Activated T-cell treated with anti-CD3 and anti-CD28 coated beads, Interleukin-2, amount 50 U/mL, for 24 hours (primary cell): ENCODE measurements at places on chromosomes 1 and 21.

DNA sequence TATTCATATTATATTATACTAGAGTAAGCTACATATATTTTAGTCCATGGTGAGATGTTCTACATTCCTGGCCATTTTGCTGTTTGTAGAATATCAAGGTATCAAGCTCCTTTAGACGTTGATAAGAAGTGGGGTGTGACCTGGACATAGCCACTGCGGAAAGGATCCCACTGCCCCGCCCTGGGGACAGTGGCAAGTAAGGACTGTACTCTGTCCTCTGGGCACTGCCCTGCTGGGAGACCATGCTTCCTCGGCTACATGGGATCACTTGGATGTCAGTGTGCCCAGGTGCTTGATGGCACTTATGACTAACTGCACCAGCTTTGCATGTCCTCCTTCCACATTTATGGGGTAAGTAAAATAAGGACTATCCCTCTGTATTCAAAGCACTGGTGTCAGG, 46.3 kb upstream of the NTPCR start:
- DNase-seq, result no peak

- DNase-seq, result no peak
These were observed 18.1 kb upstream of the PDZK1IP1 start for GRCh38 chr1:47207803-47208373.

GRCh38 chr1:66438062-66438461, 95.9 kb upstream of the SGIP1 start:
- no peak for DNase-seq

DNA sequence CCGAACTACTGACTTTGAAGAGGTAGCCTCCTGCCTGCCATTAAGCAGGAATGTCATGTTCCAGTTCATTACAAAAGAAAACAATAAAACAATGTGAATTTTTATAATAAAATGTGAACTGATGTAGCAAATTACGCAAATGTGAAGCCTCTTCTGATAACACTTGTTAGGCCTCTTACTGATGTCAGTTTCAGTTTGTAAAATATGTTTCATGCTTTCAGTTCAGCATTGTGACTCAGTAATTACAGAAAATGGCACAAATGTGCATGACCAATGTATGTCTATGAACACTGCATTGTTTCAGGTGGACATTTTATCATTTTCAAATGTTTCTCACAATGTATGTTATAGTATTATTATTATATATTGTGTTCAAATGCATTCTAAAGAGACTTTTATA, 159.8 kb upstream of the SGIP1 start:
- no peak for DNase-seq

- no peak for DNase-seq
These were observed 176.6 kb downstream of the NRIP1 start for GRCh38 chr21:14888202-14888601.

- DNase-seq, result no peak
These were observed 23.2 kb upstream of the BECN2 start for GRCh38 chr1:241934201-241934848.

DNA sequence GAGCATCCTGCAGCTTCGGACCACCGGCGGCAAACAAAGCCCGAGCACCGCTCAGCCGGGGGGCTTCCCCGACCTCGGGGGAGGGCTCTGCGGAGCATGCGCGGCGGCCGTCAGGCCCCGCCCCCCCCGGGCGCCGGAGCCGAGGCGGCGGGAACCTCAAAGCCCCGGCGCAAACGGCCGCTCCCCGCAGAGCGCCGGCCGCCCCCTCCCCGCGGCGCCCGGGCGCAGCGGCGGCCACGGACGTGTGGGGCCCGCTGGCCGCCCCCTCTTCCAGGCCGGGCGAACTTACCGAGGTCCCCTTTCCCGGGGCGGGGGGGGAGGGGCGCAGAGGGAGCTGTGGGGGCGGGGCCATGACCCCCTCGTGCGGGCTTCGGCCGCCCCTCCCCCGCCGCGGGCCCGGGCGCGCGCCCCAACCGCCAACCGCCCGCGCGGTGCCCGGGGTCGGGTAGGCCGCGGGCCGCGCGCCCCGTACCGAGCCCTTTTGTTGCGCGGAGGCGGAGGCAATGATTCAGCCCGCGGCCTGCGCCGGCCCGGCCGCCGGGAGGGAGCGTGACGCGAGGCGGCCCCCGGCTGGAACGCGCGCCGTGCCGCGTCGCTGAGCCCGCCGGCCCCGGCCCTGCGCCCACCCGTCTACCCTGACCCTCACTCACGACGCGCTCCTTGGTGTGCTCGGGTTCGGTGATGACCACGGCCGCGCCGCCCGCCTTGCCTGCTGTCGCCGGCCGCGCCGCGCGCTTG, 1.7 kb downstream of the RCC2 start:
- peak; percentile 82 for DNase-seq

GRCh38 chr1:39952359-39953110, 2.4 kb upstream of the MFSD2A start:
- no peak for DNase-seq

GRCh38 chr1:91806769-91807700, 78.9 kb downstream of the TGFBR3 start:
- no peak for DNase-seq

DNA sequence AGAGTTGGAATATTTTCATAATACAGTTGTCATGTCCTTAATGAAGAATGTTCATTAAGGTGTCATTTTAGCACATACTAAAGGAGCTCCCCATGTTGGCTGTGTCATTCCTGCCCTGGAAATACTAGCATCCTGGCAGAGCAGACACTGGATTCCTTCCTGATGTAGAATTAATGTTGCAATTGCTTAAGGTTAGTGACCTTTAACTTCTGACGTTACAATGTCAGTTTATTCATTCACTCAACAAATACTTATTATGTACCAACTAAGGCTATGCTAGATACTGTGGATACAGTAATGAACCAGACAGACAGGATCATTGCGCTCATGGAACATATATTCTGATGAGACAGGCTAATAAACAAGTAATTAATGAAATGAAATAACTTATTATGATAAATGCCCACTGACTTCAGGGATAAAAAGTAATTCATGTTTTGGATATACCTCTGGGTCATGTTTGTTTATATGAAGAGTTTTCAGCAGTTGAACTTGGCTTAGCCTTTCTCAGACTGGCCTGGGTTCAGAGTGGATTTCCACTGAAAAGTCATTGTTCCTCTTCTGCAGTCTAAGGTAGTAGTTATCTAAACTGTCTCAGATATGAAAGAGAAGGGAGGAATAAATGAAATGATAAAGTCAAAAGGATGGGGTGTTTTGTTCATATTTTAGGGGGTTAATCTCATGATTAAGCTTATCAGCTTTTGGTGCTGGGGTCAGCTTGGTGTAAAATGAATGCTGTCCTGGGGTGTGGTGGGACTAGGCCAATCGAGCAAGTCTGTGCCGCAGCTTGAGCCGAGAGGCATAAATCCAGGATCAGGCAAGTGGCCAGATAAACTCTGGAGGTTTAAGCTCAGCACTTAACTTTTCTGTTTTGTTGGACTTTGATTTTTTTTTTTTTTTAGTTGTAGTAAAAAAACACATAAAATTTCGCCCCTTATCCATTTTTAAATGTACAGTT, 43.3 kb upstream of the KCNQ4 start:
- DNase-seq, result no peak

DNA sequence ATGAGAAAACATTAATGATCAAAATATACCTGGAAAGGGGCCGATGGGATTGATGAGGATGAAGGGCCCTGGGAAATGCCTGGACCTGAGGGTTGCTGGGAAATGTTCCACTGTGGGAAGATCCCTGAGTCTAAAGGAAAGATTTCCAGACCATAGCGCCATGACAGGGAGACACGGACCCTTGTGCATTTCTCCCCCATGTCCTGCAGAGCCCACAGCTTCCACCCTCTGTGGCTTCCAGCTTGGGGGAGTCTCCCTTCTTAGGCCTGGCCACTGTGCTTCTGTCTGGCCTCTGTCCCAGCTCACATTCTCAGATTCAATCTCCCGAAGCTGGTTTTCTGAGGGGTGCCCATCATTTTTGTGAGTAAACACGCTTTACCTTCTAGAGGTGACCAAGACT, 1.0 kb upstream of the PRAMEF12 start:
- no peak for DNase-seq

- no peak for DNase-seq
These were observed 117.8 kb downstream of the SETD4 start for GRCh38 chr21:35942211-35943144.

- no peak for DNase-seq
These were observed 187.8 kb downstream of the RUNX1 start for GRCh38 chr21:34861258-34861657.

GRCh38 chr1:31881688-31882000, 56.5 kb downstream of the PTP4A2 start:
- DNase-seq, result no peak

- no peak for DNase-seq
These were observed 13.3 kb downstream of the PLXNA2 start for GRCh38 chr1:208230668-208231529.

DNA sequence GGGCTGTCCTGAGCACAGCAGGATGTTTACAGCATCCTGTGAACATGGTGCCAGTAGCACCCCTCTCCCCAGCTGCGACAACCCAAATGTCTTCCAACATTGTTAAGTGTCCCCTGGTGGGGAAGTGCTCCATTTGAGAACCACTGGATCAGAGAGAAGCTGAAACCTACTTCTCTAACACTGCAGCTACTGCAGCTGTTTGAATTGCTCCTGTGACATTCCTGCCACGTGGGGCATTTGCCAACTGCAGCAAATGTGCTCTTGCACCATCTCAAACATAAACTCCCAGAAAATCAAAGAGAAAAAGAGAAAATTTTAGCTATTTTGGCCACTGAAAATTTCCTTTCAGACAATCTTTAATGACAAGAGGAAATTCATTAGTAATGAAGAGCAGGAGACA, 11.0 kb downstream of the SLC2A5 start:
- no peak for DNase-seq

DNA sequence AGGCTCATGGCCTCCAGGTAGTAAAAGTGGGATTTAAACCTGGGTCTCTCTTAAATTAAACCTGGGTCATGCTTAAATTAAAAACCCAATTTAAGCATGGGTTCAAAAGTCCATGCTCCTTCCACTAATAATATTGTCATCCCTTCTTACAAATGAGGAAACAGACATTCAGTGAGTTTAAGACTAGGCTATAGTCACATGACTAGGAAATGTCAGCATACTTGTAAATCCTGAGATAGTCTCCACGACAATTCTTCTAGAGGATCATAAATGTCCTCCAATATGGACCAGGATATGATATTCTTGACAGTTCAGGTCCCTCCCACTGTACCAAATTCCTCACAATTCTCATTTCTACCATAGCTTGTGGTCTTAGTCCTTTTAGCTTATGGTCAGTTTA, 10.5 kb upstream of the IGFN1 start:
- DNase-seq, result no peak

DNA sequence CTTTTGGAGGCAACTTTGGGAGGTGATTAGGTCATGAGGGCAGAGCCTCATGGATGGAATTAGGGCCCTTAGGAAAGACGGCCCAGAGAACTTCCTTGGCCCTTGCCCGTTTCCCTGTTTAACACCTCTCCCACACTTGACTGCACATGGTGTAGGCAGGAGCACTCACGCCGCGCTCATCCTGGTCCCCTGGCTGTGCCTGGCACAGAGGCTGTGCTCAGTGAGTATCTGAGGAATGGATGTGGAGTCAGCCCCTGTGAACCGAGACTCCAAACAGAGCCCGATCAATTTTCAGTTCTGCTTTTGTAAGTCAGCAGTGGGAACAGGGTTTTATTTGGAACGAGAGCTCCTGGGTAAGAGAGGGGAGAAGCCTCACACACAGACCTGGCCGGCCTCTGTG, 29.8 kb upstream of the ETV3 start:
- no peak for DNase-seq

GRCh38 chr1:157304271-157304670, 166.1 kb upstream of the ETV3 start:
- DNase-seq, result no peak

DNA sequence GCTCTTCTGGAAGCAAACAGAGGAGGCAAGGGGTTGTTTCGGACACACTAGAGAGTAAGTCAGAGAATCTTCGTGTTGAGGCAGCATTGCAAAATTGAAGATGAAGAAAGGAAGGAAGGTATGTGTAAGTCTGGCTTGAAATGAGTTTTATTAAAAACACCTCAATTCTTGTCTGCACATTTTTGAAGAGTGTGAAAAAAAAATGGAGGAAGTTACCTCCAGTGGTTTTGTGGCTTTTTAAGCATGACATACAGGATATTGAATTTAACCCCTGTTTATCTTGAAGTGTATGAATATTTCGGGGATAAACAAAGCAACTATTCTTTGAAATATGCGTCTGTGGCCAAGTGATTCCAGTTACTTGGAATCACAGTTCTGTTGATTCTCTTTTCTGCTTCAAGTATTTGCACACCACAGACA, 203.2 kb upstream of the SGIP1 start:
- DNase-seq, result no peak

DNA sequence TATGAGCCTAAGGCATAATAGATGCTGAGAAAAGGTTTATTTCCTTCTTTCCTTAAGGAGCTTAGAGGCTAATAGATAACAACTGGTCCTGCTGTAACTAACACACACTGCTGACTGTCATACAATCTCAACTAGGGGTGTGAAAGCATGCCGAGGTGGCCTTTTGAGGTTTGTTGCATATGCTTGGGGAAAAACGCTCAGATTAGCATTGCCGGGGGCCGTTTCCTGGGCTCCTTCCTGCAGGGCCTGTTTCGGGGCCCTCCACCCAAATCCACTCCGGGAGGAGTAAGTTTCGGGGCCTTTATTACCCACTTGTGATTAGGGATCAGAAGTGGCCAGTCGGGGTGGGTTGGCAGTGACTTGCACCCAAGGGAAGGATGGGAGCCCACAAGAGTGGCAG, 27.2 kb upstream of the RCSD1 start:
- peak; percentile 47 for DNase-seq

GRCh38 chr1:226877669-226878068, 7.3 kb downstream of the PSEN2 start:
- DNase-seq, result no peak

DNA sequence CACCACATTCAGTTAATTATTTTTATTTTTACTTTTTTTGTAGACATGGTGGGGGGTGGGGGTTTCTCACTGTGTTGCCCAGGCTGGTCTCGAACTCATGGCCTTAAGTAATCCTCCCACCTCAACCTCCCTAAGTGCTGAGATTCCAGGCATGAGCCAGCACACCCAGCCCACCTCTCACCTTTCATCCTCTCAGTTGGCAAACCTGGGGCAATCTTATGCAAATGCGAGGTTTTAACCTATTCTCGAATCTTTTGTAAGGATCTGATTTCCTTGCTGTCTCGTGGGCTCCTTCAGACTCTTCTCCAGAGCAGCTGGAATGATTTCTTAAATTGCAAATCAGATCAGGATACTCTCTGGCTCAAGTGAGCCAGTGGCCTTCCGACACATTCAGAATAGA, 7.1 kb upstream of the SLC2A7 start:
- no peak for DNase-seq

DNA sequence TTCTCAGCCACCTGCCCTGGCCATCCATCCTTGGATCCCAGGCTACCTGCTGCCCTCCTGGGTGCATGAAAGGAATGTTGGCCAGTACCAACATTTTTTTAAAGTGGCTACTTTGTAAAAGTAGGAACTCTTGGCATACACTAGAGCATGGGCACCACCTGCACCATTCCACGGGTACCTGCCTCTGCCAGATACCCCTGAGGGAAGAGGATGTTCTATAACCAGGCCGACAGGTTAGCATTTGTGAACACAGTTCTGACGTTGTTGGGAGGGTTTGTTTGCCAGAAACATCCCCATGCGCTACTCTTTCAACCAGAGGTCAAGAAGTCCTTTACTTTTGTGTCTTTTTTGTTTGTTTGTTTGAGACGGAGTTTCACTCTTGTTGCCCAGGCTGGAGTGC, 43.0 kb downstream of the EVA1C start:
- DNase-seq, result no peak
